A549 treated with GW870086 at 1 μM for 4 hours (cell line): ENCODE measurements at places on chromosomes 1 and 21. TPM values are rescaled to one million over a fixed set of nuclear protein-coding genes. Genes with fewer than 3 reads are reported as not detected.

NBPF6 gene
- total RNA-seq: 0.19 TPM in 1 of 5 replicates, not detected in the others

UBL4B gene
- not detected in 5 replicates for total RNA-seq

CAPN9 gene
- total RNA-seq: not detected in 5 replicates

NOL9 gene
- 3.5 to 5.2 TPM (median 4.4 TPM) in 5 replicates for total RNA-seq
